NB4 (cell line): ENCODE measurements at places on chromosomes 4 and X.
A peak's percentile ranks its signal among the peaks of the same experiment; 100 is the strongest.

- DNase-seq, result peak; percentile 32
These were observed 1.6 kb downstream of the RPL9 start for GRCh38 chr4:39456946-39457763.

GRCh38 chr4:89403826-89404225, 96.2 kb upstream of the GPRIN3 start:
- no peak for DNase-seq

DNA sequence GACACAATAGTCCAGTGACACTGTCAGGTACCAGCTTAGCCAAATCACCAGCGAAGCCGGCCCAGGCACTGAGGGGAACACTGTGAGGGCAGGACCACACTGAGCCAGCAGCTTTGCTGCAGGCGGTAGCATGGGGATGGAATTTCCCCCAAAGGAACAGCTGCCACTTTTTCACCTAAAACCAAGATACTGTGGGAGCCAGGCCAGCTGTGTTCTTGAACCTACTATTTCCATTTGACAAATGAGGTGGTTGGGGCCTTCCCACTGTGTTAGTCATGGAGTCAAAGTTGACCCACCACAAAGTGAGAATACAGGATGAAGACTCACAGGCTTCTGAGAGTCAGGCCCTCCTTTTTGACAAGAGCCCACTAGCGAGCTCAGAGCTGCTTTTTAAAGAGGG, 70.7 kb upstream of the SH3RF1 start:
- DNase-seq, result no peak

DNA sequence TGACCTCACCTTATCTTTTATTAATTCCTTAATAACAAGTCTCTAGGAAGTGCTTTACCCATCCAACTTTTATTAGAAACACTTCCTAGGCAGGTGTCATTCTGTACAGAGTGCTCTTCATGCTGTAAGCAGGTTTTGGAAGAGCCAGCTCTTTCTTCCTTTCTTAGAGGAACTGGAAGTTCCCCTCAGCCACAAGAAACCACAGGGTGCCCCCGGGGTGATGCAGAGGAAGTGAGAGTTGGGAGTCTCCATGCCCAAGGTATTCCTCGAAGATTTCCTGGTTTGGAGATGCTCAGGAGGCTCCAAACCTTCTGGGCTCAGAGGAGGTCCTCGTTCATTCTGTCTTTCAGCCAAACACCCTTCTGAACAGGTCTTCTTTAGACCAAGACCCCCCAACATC, 83.8 kb downstream of the EGF start:
- no peak for DNase-seq

- DNase-seq, result no peak
These were observed 692.5 kb downstream of the C4orf33 start for GRCh38 chr4:129788486-129788885.

- no peak for DNase-seq
These were observed 189.8 kb upstream of the GALNT7 start for GRCh38 chr4:172978848-172979247.
